ENCODE measurements at places on chromosomes 7 and 10. TPM values are rescaled to one million over a fixed set of nuclear protein-coding genes. Genes with fewer than 3 reads are reported as not detected.

DNA sequence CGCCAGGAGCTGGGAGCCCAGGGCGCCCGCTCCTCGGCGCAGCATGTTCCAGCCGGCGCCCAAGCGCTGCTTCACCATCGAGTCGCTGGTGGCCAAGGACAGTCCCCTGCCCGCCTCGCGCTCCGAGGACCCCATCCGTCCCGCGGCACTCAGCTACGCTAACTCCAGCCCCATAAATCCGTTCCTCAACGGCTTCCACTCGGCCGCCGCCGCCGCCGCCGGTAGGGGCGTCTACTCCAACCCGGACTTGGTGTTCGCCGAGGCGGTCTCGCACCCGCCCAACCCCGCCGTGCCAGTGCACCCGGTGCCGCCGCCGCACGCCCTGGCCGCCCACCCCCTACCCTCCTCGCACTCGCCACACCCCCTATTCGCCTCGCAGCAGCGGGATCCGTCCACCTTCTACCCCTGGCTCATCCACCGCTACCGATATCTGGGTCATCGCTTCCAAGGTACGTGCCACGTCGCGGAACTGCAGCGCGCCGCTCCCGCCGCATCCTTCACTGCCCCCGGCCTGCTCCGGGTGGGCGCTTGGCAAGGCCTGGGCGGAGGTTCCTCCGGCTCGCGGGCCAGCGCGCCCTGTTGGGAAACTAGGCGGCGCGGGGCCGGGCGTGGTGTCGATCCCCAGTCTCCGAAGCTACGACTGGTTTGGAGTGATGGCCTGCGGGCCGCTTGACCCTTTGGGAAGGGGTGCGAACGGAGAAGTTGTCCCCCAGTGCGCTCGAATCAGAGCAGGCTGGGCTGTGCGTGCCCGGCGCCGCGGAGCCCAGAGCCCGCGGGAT lies 868 bp downstream of the EMX2 start:
- DNase-seq = no peak

- no peak for DNase-seq
Measured at GRCh38 chr10:47412869-47413268, 28.8 kb upstream of the ZNF488 start.

- DNase-seq = no peak
Measured at GRCh38 chr7:123711832-123712293, 36.9 kb downstream of the WASL start.

GRCh38 chr7:46784732-46785131 lies 797.2 kb downstream of the TNS3 start:
- DNase-seq = no peak

DDC gene
- total RNA-seq = 0.60 TPM

GRCh38 chr7:28408105-28408959 lies 4.0 kb upstream of the CREB5 start:
- DNase-seq = peak; percentile 41

Data from omental fat pad (tissue), 4 donors.